ENCODE measurements at places on chromosomes 13 and 19.

- no peak for DNase-seq
These were observed at the start of gene OSCAR for GRCh38 chr19:54100561-54100960. TSS of gene OSCAR (minus strand) at chr19:54100803. CDS start at chr19:54100792, 11 bp downstream.

DNA sequence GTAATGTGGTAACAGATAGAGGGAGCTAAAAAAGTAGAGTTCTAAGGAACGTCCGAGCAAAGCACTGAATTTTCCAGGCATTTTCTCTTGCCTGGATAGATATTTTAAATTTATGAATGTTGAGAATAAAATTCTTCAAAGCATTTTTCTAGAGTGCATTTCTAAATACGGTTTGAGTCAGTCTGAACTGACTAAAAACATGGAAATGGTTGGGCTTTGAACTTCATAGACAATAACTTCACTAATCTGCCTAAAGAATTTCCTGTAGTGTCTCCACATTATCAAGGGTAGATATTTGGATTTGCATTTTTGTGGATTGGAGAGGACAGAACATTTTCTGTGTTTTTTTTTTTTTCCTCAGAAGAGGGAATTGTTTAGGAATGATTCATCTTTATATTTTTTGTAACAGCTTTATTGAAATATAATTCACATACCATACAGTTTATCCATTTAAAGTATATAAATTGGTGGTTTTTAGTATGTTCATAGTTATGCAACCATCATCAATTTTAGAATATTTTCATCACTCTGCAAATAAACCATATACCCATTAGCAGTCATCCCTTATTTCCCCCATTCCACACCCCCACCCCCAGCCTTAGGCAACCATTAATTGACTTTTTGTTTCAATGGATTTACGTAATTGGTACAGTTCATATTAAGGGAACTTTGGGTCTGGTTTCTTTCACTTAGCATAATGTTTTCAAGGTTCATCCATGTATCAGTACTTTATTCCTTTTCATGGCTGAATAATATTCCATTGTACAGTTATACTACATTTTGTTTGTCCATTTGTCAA, 20.7 kb downstream of the GARRE1 start:
- DNase-seq, result peak; percentile 74

DNA sequence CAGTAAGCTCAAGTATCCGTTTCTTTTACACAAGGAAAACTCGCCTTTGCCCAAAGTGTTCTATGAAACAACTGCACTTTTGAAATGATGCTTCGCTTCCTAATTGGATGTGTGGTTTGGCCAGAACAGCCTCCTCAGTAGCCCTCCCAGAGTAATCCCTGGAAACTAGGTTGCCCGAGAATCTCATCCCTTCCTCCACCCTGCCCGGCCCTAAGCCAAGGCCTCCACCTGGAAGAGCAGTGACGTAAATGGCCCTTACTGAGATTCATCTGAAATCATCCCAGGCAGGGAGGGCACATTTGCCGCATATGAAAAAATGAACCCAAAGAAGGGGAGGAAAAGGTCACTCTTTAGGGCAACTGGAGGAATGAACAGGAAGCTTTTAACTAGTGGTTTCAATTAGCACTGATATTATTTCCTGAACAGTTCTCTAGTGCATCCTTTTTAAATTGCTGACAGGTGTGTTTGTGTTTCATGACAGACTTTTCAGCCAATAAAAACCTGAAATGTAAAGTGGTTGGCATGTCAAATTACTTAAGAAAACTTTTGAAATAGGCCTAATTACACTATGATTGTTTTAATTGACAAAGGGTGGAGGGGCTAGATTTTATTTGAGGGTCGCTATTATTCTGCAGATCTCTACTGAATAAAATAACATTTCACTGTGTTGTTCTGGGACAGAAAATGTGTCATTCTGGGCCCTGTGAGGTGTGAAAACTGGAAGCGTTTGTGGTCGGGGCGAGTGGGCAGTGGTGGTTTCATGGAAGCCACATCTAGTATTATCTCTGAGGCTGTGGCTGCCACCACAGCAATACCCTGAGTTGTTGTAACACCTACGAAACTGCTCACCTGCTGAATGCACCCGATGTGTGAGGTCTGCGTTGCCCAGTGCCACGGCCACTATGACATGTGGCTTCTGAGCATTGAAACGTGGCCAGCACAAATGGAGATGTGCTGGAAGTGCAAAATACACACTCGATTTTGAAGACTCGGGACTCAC, 112.1 kb downstream of the ZIC5 start:
- no peak for DNase-seq

- no peak for DNase-seq
These were observed 162.5 kb downstream of the KCTD12 start for GRCh38 chr13:76723551-76724232.

- peak; percentile 91 for DNase-seq
These were observed 105.4 kb downstream of the WDFY2 start for GRCh38 chr13:51689663-51689996.

DNA sequence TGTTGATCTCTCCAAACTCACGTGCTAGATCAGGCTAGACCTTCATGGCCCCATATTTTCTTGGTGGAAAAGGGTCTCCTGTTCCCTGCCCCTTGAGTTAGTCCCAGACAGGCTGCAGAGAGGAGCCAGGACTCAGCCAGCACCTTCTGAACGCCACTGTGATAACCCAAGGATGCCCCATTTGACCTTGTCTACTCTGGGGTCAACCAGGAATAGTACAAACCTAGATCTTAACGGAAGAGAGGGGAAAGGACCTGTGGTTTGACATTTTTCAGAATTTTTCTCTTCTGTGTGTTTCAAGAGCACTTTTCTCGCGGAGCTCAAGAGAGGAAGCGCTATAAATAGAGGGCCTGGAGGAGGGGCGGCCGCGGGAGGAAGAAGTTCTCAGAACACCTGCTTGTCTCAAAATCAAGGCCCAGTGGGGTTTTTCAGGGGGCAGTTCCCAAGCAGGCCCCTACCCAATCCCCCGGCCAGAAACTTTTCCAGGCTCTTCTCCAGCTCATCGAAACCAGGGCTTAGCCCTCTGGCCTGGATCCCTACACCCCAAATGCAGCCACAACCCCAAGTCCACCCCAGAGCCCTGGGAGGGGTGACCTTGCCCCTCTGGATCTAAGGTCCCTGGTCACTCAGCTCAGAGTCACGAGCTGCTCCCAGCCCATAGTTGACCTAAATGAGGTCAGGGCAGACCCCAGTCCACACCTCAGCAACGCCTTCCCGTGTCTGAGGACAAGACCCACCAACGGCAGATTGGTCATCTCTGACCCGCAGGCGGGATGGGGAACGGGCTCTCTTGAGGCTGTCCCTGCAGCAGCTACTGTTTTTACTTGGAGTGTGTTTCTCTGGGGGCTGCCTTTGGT, 75.6 kb upstream of the TM9SF2 start:
- DNase-seq, result no peak

- no peak for DNase-seq
These were observed 44.3 kb downstream of the MUC16 start for GRCh38 chr19:8965887-8966286.
